ENCODE measurements at places on chromosomes 12 and 14.

GRCh38 chr12:51027342-51027835 is 1.2 kb upstream of the SLC11A2 start:
- DNase-seq, result no peak

GRCh38 chr12:124543590-124544310 is 23.7 kb downstream of the NCOR2 start:
- peak; percentile 79 for DNase-seq

DNA sequence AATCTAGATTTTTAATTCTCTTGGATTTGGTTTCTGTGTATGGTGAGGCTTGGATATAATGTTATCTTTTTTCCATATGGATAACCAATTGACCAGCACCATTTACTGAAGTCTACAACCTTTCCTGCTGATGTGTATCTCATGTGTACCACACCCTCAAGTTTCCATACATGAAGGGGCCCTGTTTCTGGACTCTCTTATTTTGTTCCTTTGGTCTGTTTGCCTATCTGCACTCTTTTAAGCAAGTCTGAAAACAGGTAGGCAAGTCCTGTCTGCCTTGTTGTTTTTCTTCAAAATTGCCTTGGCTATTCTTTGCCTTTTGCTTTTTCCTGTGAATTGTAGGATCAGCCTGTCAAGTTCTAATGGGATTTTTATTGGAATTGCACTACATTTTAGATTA is 44.6 kb downstream of the MAX start:
- no peak for DNase-seq

- DNase-seq, result no peak
Measured at GRCh38 chr12:22101749-22102243, 55.8 kb downstream of the CMAS start.

DNA sequence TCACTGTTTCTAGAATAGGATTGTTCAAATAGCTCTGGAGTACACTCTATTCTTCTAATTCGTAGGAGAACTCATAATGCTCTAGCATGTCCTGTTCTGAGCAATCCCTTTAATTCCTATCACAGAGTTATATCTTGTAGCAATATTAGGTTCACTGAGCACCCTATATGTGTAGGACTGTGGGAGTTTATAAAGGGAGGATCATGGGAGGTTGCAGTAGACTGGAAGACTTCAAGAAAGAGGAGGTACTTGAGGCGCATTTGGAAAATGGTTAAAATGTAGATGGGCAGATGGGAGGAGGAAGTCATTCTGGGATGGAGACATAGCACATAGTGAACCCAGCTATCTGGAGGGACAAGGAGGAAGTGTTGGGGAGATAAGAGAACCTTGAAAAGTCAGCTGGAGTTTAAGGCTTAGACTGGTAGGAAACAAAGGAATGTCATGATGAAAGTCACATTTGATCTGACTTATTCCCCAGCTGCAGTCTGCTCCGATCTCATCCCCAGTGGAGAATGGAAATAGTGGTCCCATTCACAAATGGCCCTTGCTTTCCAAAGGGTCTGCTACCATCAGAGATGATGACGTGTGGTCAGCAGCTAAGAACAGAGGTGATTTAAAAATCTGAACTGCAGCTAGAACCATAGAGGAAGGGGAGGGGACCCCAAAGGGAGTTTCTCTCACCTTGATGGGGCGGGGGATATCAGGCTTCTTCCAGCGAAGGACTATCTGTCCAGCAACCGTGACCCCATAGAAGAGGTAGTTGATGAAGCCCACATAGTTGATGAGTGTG is 10.1 kb upstream of the CEBPE start:
- no peak for DNase-seq

GRCh38 chr12:79921786-79922185 is 13.1 kb downstream of the PPP1R12A start:
- no peak for DNase-seq

- no peak for DNase-seq
Measured at GRCh38 chr12:9597365-9597764, 10.4 kb downstream of the KLRB1 start.

DNA sequence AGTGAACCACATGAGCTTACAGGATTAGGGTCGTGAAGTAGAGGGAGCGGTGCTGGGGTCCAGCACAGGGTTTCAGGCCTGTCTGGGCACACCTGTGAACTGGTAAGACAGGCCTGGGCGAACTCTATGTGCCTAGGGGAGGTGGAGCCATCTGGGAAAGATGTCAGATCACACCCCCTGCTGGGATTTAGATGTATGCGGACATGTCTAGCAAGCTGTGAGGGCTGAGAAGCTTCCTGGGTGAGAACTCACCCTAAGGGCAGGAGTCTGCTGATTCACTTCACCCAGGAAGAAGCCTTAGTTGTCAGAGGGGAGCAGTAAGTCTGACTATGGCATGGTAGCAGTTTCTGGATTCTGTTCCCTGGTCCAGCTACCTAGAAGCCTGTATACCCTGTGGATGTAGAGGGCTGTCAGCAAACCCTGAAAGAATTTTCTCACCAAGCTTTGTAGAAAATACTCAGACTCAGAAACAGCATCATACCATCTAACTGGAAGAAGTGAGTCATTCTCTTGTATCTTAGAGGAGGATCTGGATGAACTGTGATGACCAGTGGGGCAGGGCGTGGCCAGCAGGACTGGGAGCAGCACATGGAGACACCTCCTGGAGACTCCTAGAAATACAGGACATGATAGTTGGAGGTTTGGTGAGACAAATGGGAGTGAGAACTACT is 11.2 kb upstream of the PYGL start:
- no peak for DNase-seq

DNA sequence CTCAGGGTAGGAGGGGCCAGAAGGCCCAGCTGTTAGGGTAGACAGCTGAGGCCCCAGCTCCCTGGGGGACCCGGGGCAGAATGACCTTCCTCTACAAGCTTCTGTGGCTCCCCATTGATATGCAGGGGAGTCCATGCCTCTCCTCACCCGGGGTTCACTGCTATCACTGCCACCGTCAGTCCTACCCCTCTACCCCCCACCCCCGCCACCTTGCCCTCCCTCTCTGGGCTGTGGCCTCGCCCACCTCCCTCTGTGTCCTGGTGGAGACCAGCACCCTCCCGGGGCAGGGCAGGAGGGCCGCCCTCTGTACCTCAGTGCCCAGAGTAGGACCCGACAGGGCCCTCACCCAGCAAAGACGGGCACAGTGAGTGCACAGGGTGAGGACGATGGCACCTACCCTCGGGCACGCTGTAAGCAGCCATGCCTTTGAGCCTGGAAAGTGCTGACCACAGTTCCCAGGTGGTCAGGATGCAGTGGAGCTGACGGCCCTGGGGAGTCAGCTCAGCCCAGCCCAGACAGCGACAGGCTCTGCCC is 88.4 kb upstream of the SFSWAP start:
- no peak for DNase-seq

DNA sequence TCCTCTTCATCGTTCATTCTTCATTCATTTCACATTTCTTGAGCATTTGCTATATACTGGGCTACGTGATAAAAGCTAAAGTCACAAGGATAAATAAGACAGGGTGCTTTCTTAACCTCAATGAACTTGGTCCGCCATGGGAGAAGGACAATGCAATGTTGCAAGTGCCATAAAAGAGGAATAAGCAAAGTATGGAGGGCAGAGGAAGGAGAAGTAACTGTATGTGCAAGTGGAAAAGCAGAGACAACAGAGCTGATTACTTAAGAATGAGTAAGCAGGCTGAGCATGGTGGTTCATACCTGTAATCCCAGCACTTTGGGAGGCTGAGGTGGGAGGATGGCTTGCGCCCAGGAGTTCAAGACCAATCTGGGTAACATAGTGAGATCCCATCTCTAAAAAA is 14.4 kb downstream of the AREL1 start:
- DNase-seq, result no peak

DNA sequence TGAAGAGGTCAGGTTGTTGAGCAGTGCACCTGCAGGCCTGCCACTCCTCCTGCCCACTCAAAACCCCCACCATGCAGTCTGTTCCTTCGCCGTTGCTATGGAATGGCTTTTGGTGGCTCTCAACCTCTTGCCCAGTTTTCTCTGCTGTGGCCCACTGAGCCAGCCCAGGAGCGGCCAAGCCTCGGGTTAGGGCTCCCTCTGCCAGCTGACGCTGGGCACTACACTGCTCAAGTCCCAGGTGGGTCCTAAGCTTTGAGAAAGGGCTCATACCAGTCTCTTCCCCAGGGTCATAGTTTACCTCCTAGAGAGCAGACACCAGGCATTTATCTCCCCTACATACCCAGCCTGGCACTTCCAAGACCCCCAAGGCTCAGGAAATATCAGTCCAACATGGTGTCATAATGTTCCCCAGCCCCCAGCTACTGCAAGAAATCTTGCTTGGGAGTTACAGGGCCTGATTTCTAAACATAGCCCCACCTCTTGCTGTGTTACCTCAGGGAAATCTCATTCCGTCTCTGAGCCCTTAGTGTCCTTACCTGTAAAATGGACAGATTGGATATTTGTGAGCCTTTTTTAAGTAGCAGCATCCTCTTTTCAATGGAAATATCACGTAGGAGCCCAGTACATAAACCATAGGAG is 59.4 kb downstream of the TSPAN11 start:
- no peak for DNase-seq

DNA sequence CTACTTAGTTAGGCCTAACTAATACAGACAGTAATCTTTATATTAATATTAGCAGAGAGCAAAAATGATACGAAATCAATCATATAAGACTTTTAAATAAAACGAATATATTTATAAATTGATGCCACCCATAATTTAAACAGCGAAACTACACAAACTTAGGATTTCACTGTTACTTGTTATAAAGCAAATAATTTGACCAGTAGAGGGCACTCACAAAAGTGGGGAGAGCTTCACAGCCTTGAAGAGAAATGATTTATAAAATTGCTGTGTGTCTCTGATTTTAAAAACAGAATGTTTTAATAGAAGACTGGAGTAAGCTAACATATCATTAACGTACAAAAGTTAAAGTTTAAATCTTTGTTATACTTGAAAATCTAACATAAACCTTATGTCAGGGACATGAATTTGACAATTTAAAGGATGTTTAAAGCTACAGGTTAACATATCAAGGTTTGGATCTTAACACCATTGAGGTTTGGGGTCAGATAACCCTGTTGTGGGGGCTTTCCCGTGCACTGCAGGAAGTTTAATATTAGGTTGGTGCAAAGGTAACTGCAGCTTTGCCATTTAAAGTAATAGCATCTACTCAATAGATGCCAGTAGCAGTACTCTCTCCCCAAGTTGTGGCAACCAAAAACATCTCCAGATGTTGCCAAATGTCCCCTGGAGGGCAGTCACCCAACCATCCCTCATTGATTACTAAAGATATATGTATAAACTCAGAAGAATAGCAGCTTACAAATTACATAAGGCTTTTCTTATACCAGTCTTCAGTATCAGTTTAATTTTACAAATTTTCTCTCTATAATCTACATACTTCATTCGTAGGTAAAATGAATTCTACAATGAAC is 9.3 kb downstream of the KRAS start:
- no peak for DNase-seq

DNA sequence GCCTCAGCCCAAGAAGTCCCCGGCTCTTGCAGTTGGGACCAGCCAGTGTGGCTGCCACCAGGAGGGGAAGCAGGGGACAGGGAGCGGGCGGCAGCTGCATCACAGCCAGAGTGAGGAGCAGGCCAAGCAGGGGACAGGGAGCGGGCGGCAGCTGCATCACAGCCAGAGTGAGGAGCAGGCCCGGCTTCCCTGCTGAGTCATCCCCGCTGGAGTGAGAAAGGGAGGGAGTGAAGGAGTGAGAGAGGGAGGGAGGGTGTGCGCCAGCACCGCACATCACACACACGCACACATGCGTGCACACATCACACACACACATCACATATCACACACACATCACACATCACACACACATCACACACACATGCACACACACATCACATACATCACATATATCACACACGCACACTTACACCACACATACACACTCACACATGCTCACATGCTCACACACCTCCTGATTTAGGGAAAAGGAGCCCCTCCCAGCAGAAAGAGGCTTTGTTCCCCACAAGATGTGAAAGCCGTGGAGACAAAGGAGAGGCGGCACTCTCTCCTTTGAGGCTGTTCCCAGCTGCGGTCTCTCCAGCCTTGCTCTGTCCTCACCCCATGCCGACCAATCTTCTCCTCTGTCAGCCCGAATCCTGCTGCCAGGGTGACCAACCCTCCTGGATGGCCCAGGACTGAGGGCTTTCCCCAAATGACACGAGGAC is 16.7 kb upstream of the ZDHHC22 start:
- DNase-seq, result no peak

DNA sequence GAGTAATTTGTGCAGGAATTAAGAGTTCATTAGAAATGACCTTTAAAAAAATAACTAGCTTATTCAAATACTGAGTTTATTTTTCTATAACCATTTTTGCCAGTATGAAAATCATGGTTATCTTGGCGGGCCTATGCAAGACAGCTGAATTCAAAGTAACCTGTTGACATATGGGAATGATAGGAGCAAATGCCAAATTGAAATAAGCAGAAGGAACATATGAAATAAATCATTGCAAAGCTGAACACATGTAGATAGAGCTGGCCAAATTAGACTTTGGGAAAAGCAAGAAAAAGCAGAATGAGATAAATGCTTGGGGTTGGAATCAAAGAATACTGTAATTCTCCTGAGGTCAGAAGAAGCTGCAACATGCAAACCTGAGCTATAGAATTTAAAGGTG is 372.5 kb downstream of the ADAMTS20 start:
- no peak for DNase-seq

GRCh38 chr12:25071366-25071765 is 122.5 kb upstream of the BCAT1 start:
- DNase-seq, result no peak

DNA sequence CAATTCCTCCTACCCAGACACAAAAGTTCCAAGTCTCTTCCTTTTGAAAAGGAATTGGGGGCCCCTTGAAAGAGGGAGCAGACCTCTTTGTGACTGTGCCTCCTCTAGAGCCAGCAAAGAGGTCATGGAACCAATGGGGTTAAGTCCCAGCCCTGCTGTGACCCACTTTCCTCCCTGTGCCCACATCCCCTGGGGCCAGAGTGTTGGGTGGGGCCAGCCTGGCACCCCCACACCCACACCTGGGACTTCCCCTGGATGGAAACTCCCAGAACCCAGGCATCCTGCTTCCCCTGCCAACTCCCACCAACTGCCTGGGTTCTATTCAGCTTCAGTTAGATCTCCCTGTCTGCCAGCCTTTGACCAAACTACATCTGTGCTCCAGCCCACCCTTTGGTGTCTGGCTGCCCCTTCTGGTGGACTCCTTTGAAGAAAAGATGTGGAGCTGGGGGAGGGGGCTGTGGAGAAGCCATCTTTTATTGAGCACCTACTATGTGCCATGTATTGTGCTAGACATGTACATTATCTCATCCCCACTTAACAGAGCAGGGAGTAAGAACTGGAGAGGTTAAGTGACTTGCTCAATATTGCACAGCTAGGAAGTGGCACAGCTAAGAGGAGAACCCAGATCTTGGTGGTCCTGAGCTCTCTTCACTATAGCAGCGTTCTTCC is 4.6 kb upstream of the RARG start:
- no peak for DNase-seq

GRCh38 chr12:101738920-101739665 is at the start of gene SYCP3:
Gene SYCP3 (minus strand): TSS chr12:101739462. CDS start chr12:101737935, 1,527 bp downstream.
- no peak for DNase-seq

GRCh38 chr14:74595006-74595735 is 16.9 kb downstream of the LTBP2 start:
- no peak for DNase-seq

DNA sequence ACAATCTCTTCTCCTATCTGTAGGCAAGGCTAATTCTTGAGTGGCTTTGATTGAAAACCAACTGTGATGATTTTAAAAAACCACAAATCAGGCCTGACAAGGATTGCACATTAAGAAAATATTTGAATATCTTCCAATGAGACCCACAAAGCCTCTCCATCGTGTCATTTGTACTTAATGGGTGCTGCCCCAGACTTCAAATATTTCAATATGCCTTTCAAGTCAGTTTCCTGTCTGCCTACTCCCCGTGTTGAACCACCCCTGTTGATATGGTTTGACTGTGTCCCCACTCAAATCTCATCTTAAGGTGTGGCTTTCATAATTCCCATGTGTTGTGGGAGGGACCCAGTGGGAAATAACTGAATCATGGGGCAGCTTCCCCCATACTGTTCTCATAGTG is 159.7 kb upstream of the EGLN3 start:
- no peak for DNase-seq

Measured in right kidney (tissue), 9 donors.